Stimulated activated CD4-positive, alpha-beta T cell treated with anti-CD3 and anti-CD28 coated beads, Interleukin-4, amount 100 ng/mL, for 48 hours (primary cell): ENCODE measurements at places on chromosomes 5 and 9.

- no peak for DNase-seq
Observed at GRCh38 chr9:98614941-98615340, 93.8 kb downstream of the GABBR2 start.

DNA sequence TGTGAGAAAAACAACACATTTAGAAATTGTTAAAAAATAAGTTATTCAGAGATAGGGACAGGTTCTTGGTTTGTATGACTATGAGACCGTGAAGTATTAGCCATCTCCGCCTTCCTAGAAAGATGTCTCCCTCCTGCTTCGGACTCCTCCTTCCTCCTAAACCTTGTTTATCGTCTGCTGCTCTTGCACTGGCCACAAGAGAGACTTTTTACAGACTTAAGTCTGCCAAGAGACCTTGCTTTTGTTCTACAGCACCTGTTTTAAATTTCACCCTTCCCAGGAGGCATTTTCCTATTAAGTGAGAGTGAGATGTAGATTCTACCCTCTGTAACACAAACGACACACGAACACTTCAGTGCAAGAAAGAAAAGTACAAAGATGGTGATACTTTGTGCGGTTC lies 274.6 kb downstream of the ARHGEF28 start:
- DNase-seq: no peak

- no peak for DNase-seq
Observed at GRCh38 chr5:143021595-143021994, 251.4 kb downstream of the ARHGAP26 start.

GRCh38 chr9:88090151-88090581 lies 48.1 kb downstream of the SPATA31C2 start:
- no peak for DNase-seq

DNA sequence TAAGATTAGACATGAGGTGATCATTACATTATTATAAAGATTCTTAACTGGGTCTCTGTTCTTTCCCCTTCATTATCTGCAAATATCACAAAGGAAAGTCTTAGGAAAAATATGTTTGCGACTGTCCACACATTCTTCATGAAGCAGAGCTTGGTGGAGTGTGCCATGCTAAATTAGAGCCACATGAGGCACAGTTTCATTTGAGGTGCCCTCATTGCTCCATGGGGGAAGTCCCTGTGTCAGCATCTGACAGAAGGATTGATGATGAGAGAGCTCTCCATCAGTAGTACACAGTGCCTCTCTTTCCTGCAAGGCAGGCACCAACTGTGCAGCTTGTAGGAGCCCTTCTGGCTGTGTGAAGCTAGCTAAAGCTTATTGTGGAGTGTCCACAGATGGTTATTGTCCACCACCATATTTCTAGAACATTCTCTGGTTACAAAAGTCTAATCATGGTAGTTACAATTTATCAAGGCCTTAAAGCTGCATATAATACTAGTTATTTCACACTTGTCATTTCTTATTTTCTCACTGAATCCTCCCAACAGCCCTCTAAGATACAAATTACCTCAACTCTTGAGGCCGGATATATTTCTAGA lies 63.9 kb downstream of the C9orf152 start:
- peak; percentile 17 for DNase-seq

GRCh38 chr5:123157791-123158581 lies 68.9 kb downstream of the PRDM6 start:
- no peak for DNase-seq

DNA sequence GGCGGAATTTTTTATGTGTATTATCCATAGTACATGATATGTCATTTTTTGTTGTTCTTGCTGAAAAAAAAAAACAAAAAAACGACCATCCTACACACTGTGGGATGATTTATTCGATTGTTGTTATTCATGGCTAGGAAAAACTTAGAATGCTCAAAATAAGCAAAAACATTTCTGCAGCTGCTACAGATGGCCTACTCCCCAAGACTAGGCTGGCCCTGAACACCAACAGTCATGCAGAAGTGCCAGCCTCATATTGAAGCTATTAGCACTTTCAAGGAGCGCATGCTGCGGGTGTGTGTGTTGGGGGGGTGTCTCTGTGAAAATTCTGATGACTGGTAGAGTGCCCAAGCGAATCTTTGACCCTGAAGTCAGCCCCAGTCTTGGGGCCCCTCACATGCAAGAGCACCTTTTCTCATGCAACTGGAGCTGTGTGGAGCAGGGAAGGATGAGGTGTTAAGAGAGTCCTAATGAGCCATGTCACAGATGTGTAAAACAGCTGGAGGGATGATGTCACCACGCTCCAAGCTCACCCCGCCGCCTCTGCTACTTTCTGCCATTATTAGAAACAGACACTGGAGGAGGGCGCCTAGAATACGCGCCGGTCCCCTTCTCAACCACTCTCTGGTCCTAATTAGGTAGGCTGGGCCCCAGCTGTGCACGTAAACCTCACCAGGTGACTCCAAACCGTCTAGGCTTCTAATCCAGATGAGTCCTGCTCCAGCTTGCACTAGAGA lies 61.0 kb upstream of the SMIM23 start:
- DNase-seq: no peak
